ENCODE measurements at places on chromosomes 12 and 14. TPM values are rescaled to one million over a fixed set of nuclear protein-coding genes. Genes with fewer than 3 reads are reported as not detected.

GRCh38 chr14:68238976-68239375 is 419.4 kb downstream of the RAD51B start:
- H3K36me3 ChIP-seq = no peaks in the 10 kb centered on the region
- no peak overlapping the region for H3K27ac ChIP-seq
- DNase-seq = no peak
- peaks cover 6% of the 10 kb centered on the region for H3K4me1 ChIP-seq

DNA sequence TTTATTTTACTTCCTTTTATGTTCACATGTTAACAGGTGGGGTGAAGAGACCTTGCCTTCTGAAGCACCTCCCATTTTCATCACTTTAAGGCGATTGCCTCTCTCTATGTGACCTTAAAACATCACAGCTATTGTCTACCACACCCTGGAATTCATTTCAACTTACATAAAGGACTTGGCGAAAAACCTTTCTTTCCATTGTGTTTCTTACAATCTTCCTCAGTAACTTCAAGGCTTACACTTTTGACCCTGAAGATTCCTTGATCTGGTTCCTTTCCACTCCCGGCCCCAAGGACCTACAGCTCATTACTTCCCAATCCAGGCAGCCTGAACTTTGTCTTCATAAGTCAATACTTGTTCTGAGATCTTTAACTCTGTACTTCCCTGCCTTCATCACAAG is 443.3 kb downstream of the ADAMTS20 start:
- no peak overlapping the region for H3K4me3 ChIP-seq
- H3K27ac ChIP-seq = no peak overlapping the region
- H3K36me3 ChIP-seq = no peaks in the 10 kb centered on the region
- no peaks in the 10 kb centered on the region for H3K27me3 ChIP-seq

DNA sequence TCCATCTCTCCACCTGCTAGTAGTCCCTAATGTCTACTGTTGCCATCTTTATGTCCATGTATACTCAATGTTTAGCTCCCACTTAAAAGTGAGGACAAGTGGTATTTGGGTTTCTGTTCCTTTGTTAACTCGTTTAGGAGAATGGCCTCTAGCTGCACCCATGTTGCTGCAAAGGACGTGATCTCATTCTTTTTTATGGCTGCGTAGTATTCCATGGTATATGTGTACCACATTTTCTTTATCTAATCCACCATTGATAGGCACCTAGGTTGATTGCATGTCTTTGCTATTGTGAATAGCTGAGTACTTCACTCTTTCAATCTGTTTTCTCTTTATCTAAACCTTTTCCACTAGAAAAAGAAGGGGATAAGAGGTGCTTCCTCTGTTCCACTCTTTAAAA is 130.0 kb downstream of the TMEM117 start:
- no peak for DNase-seq
- no peaks in the 10 kb centered on the region for H3K4me1 ChIP-seq
- no peaks in the 10 kb centered on the region for H3K36me3 ChIP-seq
- H3K4me3 ChIP-seq = no peak overlapping the region
- no peak overlapping the region for H3K27ac ChIP-seq

DNA sequence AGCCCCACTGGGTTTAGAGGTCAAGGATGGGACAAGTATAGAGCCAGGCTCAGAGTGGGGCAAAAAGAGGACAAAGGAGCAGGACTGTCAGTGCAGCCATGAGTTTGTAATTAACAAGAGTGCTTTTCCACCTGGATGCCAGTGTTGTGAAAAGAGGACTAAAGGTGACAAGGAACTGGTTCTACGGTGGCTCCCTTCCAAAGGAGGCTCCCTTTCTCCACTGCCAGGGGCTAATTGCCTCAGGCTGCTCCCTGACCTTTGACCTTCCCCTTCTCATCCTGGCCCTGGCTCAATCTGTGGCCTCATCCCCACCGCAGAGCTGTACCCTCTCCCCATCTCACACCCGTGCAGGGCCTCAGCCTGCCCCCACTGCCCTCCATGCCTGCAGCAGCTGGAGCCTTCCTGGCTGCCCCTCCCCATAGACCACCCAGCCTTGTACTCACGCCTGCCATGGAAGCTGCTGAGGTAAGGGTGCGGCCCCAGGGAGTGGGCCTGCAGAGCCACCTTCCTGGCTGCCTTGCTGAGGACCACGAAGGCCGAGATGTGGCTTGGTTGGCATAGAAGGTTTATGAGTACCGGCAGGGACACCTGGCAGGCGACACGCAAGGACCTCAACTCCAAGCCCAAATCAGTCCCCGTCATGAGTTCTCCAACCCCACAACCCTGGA is 24.8 kb upstream of the FKBP4 start:
- H3K27ac ChIP-seq = no peak overlapping the region
- H3K4me3 ChIP-seq = no peak overlapping the region
- no peak for DNase-seq

- no peaks in the 10 kb centered on the region for H3K36me3 ChIP-seq
- H3K27me3 ChIP-seq = no peaks in the 10 kb centered on the region
- no peak overlapping the region for H3K4me3 ChIP-seq
- H3K4me1 ChIP-seq = peaks cover 29% of the 10 kb centered on the region
- peak overlapping the region; percentile 86 for H3K27ac ChIP-seq
- peak; percentile 97 for DNase-seq
These were observed 70.5 kb upstream of the FRMD6 start for GRCh38 chr14:51581017-51581881.

DNA sequence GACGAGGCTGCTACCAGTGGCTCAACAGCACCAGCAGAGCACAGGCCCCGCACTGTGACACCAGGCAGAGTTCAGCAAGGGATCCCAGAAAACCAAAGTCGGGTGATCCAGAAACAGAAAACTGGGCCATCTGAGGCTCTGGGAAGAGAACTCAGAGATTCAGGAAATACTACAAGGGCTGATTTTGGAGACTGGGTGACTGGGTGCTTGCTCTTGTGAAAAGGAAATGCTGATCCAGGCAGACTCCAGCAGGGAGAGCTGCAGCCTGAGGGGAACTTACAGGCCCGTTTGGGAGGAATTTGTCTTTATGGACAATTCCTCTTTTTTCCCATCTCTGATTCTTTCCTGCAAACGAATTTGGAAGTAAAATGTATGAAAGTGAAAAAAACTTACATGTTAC is 28.2 kb downstream of the FOXN3 start:
- H3K4me3 ChIP-seq = no peak overlapping the region
- DNase-seq = no peak
- H3K36me3 ChIP-seq = no peaks in the 10 kb centered on the region
- no peak overlapping the region for H3K27ac ChIP-seq
- peaks cover 7% of the 10 kb centered on the region for H3K4me1 ChIP-seq

GRCh38 chr12:73308747-73309146 is 1036.6 kb downstream of the TRHDE start:
- no peak overlapping the region for H3K27ac ChIP-seq
- H3K4me1 ChIP-seq = no peaks in the 10 kb centered on the region
- no peaks in the 10 kb centered on the region for H3K36me3 ChIP-seq
- no peak for DNase-seq

DNA sequence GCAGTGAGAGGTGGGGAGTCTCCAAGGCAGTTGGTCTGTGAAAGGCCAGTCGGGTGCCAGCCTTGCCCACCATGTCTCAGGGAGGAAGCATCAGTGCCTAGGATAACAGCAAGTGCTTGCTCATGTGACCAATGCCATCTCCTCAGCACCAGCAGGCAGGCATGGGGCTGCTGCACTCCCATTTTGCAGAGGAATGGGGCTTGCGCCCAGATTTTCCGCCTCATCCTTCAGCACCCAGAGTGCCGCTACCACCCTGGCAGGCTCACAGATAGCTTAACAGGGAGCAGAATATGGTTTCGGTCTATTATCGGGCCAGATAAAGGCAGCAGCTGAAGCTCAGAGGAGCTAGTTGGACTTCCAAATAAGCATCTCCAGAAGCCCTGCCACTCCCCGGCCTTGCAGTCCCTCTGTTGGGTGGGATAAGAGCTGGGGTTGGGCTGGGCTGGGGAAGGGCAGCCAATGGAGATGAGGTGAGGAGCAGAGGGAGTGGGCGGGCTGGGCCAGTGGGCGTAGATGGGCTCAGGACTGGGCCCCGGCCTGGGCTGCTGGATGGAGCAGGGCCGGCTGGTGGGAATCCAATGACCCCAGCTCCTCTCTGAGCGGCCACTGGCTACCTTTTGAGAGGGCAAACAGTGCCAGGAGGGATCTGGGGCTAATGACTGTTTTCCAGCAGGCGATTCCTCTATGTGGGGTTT is 8.4 kb upstream of the KRT80 start:
- no peak overlapping the region for H3K27ac ChIP-seq
- no peaks in the 10 kb centered on the region for H3K36me3 ChIP-seq
- H3K4me3 ChIP-seq = no peak overlapping the region
- no peaks in the 10 kb centered on the region for H3K27me3 ChIP-seq

GRCh38 chr12:54039417-54040147 is 6.7 kb downstream of the HOXC5 start:
- DNase-seq = no peak
- H3K36me3 ChIP-seq = no peaks in the 10 kb centered on the region
- H3K27ac ChIP-seq = no peak overlapping the region
- H3K4me1 ChIP-seq = no peaks in the 10 kb centered on the region

GRCh38 chr14:63896278-63896720 is 43.5 kb downstream of the SYNE2 start:
- H3K36me3 ChIP-seq = no peaks in the 10 kb centered on the region
- H3K4me3 ChIP-seq = no peak overlapping the region
- no peaks in the 10 kb centered on the region for H3K27me3 ChIP-seq
- peak; percentile 95 for DNase-seq
- H3K4me1 ChIP-seq = peaks cover 31% of the 10 kb centered on the region

- no peaks in the 10 kb centered on the region for H3K36me3 ChIP-seq
- no peak overlapping the region for H3K4me3 ChIP-seq
- H3K27ac ChIP-seq = no peak overlapping the region
- DNase-seq = no peak
- H3K27me3 ChIP-seq = no peaks in the 10 kb centered on the region
These were observed 155.3 kb upstream of the ATP2B1 start for GRCh38 chr12:89863968-89864367.

GRCh38 chr12:57133916-57134315 is 5.6 kb downstream of the LRP1 start:
- no peaks in the 10 kb centered on the region for H3K36me3 ChIP-seq
- no peaks in the 10 kb centered on the region for H3K27me3 ChIP-seq
- H3K4me3 ChIP-seq = no peak overlapping the region
- H3K4me1 ChIP-seq = peaks cover 64% of the 10 kb centered on the region
- peak overlapping the region; percentile 66 for H3K27ac ChIP-seq
- DNase-seq = no peak

GRCh38 chr14:63848890-63849289 is 3.9 kb upstream of the SYNE2 start:
- H3K4me3 ChIP-seq = no peak overlapping the region
- no peak overlapping the region for H3K27ac ChIP-seq
- H3K36me3 ChIP-seq = no peaks in the 10 kb centered on the region
- DNase-seq = no peak

GRCh38 chr12:80352474-80352873 is 91.6 kb upstream of the PTPRQ start:
- H3K27ac ChIP-seq = no peak overlapping the region
- DNase-seq = peak; percentile 13
- peaks cover 6% of the 10 kb centered on the region for H3K4me1 ChIP-seq
- no peaks in the 10 kb centered on the region for H3K36me3 ChIP-seq
- no peak overlapping the region for H3K4me3 ChIP-seq

- H3K36me3 ChIP-seq = no peaks in the 10 kb centered on the region
- H3K27ac ChIP-seq = no peak overlapping the region
- DNase-seq = no peak
- no peak overlapping the region for H3K4me3 ChIP-seq
These were observed 71.8 kb downstream of the CACNA1C start for GRCh38 chr12:2124466-2125023.

GRCh38 chr14:62369919-62370560 is 607.8 kb downstream of the SNAPC1 start:
- DNase-seq = no peak
- H3K27me3 ChIP-seq = no peaks in the 10 kb centered on the region
- H3K4me1 ChIP-seq = no peaks in the 10 kb centered on the region

DNA sequence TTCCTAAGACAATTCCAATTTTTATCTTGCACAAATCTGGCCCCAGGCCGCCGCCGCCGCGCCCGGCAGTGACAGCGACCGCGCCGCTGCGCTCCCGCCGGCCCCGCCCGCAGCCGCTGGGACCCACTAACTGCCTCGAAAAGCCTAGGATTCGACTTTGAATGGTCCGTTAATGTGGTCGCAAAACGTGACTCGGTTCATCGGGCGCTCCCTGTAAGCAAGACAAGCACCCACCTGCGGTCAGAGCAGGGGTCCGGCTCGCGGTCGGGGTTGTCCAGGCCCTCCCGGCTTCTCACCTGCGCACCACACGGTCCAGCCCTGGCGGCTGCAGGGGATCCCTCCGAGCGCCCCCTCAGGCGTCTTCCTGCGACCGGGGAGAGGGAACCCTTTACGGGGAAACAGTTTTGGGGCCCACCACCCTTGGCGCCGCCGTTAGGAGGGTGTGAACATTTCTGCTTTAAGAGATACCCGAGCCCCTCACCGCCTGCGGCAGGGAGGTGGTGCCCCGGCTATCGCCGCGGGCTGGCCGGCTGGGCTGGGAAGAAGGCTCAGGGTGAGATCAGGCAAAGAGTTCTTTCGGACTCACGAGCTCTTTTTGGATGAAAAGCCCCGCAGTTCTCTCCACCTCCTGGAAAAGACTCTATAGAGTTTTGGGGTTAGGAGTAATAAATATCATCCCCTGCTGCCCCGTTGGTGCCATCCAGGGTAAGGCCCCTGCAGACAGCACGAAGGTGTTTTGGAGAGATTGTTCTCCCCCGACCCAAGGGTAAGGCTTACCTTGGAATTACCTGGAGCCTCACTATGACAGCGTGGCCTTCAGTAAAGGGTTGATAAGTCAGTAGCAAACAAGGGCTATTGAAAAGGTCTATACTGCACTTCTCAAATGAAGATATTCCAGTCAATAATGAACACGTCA is 13.6 kb upstream of the FOXJ2 start:
- H3K4me1 ChIP-seq = no peaks in the 10 kb centered on the region
- peak overlapping the region; percentile 46 for H3K4me3 ChIP-seq
- no peak for DNase-seq
- H3K36me3 ChIP-seq = no peaks in the 10 kb centered on the region

- no peaks in the 10 kb centered on the region for H3K4me1 ChIP-seq
- DNase-seq = no peak
- H3K27me3 ChIP-seq = no peaks in the 10 kb centered on the region
- no peak overlapping the region for H3K4me3 ChIP-seq
- H3K27ac ChIP-seq = no peak overlapping the region
These were observed 19.8 kb downstream of the LEMD3 start for GRCh38 chr12:65189028-65189718.

- H3K36me3 ChIP-seq = no peaks in the 10 kb centered on the region
- no peaks in the 10 kb centered on the region for H3K4me1 ChIP-seq
- H3K4me3 ChIP-seq = no peak overlapping the region
- H3K27me3 ChIP-seq = peaks cover 5% of the 10 kb centered on the region
- no peak for DNase-seq
These were observed 666.0 kb downstream of the MED13L start for GRCh38 chr12:115611477-115611876.

The LRP1-AS gene
- total RNA-seq = not detected

The ENDOU gene
- not detected for total RNA-seq

The IL31 gene
- total RNA-seq = not detected

The MANSC1 gene
- total RNA-seq = 2.9 TPM

The B3GNT4 gene
- 0.54 TPM for total RNA-seq
